EH (cell line): ENCODE measurements at places on chromosomes 4 and X.

DNA sequence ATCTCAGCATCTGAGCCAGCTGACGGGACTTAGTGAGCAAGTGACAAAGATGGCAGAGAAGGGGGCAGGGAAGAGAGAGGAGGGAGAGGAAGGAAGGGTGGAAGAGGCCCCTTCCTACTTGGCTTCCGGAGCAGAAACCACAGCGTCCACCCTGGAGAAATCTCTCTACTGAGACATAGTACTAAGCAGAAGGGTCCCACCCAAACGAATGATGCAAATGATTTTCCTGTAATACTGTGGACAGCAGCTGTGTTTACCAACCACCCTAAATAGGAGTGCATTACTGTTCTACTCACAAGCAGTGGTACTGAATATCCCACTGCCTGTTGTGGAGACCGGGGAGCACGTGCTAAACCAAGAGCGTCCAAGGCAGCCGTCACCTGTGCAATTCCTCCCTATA lies 29.4 kb downstream of the DTHD1 start:
- DNase-seq, result no peak

DNA sequence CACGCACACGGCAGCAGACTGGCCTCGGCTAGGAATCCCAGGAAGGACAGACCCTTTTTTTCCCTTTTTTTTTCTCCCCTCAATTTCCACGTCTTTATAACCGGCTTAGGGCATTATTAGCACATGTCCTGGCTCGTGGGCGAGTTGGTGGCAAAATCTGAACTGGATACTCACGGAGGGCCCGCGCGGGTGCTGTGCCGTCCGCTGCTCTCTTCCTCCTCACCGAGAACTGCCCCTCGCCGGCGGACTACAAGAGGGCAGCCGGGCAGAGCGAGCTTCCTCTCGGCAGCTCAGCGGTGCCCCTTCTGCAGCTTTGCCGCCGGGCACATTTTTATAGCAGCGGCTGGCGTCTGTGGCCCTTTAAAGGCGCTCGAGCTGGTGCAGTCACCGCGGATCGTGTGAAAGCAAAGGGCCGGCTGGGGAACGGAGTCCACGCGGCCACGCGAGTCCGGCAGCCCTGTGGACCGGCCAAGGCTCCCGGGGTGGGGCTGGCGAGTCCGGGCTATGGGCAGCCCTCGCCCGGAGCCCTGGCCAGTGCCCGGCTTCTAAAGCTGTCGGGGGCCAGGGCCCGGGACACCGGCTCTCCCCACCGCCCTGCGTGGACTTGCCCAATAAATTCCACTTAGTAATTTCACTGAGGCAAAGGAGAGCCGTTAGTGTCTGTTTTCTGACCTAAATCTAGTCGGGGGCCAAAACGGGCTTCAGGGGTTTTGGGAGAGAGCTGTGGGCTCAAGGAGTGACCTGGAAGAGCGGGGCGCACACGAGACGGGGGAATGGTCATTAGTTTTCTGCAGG lies 1.3 kb upstream of the CITED1 start:
- peak; percentile 67 for DNase-seq

DNA sequence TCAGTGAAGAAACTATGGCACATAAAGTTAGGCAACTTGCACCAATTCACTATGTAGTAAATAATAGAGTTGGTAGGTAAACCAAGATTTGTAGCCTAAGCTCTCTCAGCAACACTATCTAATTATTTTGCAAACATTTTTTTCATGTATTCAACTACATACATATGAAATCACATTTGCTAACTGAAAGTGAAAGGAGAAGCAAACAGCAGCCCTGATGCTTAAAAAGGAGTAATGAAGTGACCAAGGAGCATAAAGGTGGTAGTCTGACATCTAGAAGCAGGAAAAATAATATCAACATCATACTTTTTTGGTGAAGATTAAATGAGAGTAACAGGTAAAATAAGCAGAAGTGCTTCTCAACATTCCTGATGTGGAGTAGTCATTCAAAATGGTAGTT lies 603.7 kb downstream of the GRXCR1 start:
- DNase-seq, result no peak

- DNase-seq, result no peak
Measured at GRCh38 chr4:30495651-30496310, 224.4 kb upstream of the PCDH7 start.

- peak; percentile 22 for DNase-seq
Measured at GRCh38 chr4:169030562-169030982, 20.5 kb upstream of the CBR4 start.

GRCh38 chr4:83174844-83175414 lies 60.4 kb upstream of the PLAC8 start:
- no peak for DNase-seq

DNA sequence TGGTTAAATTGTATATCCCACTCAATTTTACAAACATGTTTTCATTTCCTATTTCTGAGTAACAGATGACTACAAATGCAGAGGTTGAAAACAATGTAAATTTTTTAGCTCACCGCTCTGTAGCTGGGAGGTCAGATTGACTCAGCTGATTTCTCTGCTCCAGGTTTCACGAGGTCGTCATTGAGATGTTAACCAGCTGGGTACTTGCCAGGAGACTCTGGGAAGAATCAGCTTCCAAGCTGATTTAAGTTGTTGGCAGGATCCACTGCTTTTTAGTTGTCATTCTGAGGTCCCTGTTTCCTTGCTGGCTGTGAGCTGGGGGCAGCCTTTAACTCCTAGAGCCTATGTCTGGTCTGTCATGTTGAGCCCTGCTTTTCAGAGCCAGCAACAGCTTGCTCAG lies 864.3 kb upstream of the AGA start:
- DNase-seq, result no peak

DNA sequence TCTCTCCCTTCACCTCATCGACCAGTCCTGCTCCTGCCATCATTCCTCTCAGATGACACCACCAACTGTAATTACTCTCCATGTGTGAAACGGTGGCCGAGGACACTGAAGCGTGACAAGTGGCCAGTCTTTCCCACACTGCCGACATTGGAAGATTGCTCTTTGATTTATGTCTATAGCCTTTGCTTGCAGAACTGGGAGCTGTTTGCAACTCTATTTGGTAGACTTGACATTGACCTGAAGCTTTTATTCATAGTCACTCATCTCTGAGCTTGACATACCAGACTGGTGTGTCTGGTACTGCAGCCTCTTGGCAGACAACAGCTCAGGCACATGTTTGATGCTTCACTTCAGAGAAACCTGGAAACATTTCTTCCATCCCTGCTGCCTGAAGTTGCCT lies 121.8 kb upstream of the GALNT7 start:
- DNase-seq, result no peak

- no peak for DNase-seq
Measured at GRCh38 chr4:25670991-25671390, 15.3 kb downstream of the SLC34A2 start.

GRCh38 chr4:7687006-7687405 lies 252.3 kb upstream of the PSAPL1 start:
- no peak for DNase-seq

DNA sequence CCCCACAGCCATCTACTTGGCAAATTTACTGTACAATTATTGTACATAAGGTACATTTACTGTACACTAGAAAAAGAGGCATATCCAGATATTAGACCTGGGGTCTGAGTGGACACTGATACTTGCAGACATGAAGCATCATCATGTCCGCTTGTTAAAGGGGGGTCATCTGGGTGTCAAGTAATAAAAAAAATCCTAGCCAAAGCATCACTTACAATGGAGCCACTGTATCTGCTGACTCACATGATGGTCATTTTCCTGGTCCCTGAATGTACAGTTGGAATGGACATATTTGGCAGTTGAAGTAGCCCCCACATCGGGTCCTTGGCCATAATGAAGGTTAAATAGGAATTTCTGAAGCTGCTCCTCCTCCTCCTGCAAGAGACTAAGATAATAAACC lies 228.8 kb downstream of the THOC2 start:
- peak; percentile 85 for DNase-seq

DNA sequence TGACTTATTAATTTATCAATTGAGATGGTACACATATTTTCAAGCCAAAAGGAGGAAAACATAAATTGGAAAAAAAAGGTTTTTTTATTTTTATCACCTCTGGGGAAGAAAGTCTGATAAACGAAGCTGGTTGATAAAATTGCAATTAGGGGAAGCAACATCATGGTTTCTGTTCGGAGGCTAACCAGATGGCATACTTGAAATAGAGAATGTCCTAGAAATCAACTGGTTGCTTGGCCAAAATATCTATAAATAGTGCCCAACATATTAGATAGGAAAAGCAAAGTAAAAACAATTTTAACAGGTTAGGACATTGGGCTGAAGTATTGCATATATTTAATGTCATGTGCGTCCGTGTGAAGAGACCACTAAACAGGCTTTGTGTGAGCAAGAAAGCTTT lies 14.3 kb downstream of the KLKB1 start:
- no peak for DNase-seq

- DNase-seq, result peak; percentile 74
Measured at GRCh38 chr4:70704215-70704930, 16.0 kb downstream of the UTP3 start.

DNA sequence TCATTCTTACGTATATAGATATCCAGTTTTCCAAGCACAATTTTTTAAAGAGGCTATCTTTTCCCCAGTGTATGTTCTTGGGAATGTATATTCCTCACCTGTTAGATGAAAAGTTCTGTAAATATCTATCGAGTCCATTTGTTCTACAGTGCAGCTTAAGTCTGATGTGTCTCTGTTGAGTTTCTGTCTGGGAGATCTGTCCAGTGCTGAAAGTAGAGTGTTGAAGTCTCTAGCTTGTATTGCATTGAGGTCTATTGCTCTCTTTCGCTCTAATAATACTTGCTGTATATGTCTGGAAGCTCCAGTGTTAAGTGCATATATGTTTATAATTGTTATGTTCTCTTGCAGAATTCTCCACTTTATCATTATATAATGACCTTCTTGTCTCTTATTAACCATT lies 373.1 kb downstream of the PPARGC1A start:
- DNase-seq, result no peak

DNA sequence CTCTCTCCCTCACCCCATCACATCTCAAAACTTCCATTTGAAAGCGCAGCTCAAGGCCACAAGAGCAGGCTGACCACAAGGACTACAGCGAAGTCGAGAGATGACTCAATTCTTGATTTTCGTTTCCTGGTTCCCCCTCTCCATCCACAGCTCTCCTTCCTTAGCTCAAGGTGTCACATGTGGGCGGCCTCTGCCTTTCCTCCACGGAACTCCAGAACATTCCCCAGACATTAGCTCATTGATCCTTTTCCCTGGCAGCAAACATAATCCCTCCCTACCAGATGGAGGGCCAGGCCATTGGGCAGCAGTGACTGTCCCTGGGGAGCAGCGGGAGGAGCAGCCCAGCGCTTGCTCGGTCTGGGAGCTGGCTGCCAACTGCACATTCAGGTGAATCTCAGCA lies 56.3 kb downstream of the CCDC149 start:
- DNase-seq, result peak; percentile 85

- peak; percentile 48 for DNase-seq
Measured at GRCh38 chrX:12548746-12549145, 242.5 kb upstream of the PRPS2 start.

DNA sequence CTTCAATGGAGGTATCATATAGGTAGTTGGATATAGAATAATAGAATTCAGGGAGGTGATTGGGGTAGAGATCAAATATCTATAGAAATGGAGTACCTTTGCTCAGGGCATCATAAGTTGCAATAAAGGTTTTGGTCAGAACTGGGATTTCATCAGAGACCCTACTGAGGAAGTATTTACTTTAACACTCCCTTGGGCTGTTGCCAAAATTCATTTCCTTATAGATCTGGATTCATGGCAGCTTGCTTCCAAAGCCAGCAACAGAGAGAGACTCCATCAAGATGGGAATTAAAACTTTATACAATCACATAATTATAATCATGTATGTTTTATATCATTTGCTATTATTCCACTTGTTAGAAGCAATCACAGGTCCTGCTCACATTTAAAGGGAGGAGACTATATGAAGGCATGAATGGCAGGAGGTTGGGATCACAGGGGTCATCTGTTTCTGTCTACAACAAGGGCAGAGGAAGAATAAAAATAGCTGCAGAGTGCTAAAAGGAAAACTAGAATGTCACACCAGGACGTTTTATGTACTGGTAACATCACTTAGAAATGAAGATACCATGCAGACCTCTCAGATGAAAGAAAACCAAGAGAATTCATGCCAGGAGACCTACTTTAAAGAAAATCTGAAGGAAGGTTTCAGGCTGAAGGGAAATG lies 902.1 kb upstream of the LCORL start:
- no peak for DNase-seq

GRCh38 chr4:20773144-20773997 lies 73.1 kb downstream of the PACRGL start:
- peak; percentile 66 for DNase-seq

DNA sequence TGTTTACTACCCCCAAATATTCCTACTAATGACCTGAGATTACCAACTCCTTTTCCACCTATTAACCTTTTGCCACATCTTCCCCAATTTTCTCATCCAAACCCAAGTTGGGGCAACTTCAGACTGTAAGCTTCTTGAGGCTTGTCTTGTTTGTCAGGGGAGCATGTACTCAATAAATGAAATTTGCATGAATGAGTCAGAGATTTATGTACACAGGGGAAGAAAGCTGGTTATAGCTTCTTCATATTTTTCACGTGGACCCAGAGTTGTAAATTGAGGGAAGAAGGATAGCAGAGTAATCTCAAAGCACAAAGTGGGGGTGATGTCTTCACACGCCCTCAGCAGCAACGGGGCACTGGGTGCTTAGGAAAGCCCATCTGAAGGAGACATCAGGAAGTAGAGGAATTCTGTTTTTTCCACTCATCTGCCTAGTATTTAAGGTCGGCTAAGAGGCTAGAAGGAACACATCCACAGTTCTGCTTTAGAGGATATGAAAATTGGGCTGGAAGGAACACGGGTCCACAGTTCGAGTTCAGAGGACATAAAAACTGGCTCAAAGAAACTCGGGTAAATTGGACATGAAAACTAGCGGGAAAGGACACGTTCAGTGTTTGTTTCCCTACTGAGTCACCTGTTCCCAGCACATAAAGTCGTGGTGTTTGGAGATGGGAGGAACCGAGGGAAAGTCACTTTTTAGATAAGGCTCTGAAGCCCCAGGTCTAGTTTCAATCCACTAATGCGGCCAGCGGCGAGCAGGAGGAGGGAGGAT lies 696 bp upstream of the CA5B start:
- DNase-seq, result no peak

- no peak for DNase-seq
Measured at GRCh38 chr4:23874536-23874901, 15.3 kb downstream of the PPARGC1A start.

DNA sequence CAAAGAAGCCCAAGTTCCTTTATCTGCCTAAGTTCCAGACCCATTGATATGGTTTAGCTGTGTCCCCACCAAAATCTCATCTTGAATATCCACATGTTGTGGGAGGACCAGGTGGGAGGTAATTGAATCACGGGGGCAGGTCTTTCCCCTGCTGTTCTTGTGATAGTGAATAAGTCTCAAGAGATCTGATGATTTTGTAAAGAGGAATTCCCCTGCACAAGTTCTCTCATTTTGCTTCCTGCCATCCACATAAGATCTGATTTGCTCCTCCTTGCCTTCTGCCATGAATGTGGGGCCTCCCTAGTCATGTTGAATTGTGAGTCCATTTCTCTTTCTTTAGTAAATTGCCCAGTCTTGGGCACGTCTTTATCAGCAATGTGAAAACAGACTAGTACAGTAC lies 860.2 kb downstream of the FSTL5 start:
- DNase-seq, result no peak

DNA sequence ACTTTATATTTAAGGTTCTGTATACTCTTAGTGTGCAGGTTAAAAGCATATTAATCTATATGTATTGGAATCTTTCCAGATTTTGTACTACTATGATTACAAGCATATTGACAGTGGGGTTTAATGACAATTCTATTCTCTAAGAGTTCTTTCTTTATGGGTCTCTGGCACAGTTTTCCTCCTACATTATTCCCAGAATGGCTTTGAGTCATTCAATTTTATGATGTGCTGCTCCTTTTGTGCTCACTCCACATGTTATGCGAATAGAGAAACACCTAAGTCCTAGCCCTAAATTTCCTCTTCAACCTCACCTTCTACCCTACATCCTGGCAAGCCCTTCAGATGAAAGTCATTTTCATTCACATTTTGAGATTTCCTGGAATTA lies 209.9 kb upstream of the DIAPH2 start:
- peak; percentile 20 for DNase-seq
